ENCODE measurements at places on chromosomes 6 and 20.

GRCh38 chr6:80439721-80440470 lies 333.4 kb downstream of the BCKDHB start:
- H3K4me1 ChIP-seq = peaks cover 9% of the 10 kb centered on the region
- no peak for DNase-seq
- H3K4me3 ChIP-seq = no peak overlapping the region
- H3K27me3 ChIP-seq = no peaks in the 10 kb centered on the region
- no peak overlapping the region for H3K27ac ChIP-seq
- no peaks in the 10 kb centered on the region for H3K36me3 ChIP-seq

DNA sequence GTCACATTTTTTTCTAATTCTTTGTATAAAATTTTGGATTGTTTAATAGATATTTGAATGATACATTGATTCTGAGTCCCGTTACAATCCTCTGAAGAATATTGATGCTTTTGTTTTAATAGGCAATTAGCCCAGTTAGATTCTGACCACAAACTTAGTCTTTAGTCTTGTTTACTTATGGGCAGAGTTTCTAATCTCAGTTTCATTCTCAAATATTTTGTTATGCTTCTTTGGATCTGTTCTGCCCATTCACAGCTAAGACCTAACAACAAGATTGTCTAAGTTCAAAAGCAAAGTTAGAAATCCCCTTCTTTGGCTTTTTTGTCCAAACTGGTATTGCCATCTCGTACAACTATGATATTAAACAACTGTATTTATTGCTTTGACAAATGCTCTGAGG lies 58.0 kb downstream of the TBXT start:
- no peaks in the 10 kb centered on the region for H3K36me3 ChIP-seq
- H3K4me3 ChIP-seq = no peak overlapping the region
- no peak for DNase-seq

GRCh38 chr20:48463096-48463720 lies 364.6 kb downstream of the PREX1 start:
- peaks cover 7% of the 10 kb centered on the region for H3K4me1 ChIP-seq
- H3K27me3 ChIP-seq = no peaks in the 10 kb centered on the region
- H3K27ac ChIP-seq = no peak overlapping the region
- no peaks in the 10 kb centered on the region for H3K36me3 ChIP-seq
- DNase-seq = no peak
- H3K4me3 ChIP-seq = no peak overlapping the region

DNA sequence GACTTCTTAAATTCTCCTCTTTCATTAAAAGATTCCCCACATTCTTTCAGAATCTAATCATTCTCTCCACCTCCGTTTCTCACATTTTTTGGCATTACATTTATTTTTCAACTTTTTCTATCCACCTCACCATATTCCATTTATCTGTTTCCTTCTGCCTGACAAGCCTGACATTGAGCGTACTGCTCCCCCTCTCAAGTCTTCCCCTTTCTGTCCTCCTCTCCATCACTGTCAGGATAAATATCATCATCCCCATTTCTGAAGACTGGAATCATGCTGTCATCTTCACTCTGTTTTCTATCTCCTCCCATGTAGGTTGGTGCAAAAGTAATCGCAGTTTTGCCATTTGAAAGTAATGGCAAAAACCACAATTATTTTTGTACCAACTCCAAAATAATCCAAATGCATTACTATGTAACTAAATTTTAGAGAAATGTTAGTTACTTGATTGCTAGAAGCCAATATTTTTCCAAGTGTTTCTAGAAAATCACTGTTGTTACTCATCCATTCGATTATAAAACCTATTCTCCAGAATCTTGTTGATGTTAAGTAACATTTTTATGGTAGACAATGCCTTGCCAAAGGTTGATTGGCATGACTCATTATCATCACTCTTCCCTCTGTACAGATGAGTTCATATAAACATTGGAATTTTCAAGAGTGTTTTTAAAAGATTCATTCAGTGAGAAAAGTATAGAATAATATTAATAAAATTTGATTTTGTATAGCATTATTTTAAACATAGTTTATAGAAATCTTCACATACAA lies 292.3 kb upstream of the RNF217 start:
- DNase-seq = no peak
- no peaks in the 10 kb centered on the region for H3K4me1 ChIP-seq
- H3K36me3 ChIP-seq = no peaks in the 10 kb centered on the region

DNA sequence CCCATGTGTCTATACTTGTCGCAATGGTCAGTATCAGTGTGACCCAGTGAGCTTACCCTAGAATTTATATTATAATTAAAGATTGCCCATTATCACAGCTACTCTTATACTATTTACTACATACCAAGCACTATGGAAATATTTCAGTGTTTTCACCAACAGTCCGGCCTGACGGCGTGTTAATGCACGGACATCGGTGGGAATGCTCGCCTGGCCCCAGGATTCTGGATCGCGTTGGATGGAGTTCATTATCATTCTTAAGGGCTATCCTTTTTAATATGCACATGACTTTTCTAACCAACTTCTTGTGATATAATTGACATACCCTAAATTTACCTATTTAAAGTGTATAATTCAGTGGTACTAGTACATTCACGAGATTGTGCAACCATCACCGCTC lies 51.8 kb upstream of the AFDN start:
- DNase-seq = no peak
- H3K36me3 ChIP-seq = no peaks in the 10 kb centered on the region
- H3K27ac ChIP-seq = no peak overlapping the region
- peaks cover 13% of the 10 kb centered on the region for H3K4me1 ChIP-seq

DNA sequence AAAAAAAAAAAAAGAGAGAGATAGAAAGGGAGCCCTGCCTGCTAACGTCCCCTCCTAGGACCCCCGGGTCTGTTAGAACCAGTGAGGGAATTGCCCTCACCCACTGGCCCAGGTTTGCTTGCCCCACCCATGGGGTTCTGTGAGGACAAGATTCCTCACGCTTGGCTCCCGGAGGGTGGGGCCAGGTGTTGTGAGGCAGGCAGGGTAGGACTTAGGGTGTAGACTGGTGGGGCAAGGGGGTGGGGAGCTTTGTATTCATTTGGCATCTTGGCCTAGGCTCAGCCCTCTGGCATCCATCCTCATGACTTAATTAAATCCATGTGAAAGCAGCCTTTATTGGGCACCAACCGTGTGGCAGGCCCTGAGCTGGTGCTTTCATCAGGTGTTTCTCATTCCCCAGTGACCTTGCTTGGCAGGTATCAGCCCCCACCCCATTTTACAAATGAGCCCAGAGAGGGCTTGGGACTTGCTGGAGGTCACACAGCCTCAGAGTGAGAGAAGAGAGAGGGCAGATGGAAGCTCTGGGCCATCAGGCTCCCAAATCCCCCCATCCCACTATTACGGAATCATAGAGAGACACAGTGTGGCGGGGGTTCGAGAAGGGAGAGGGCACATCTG lies 19.0 kb downstream of the RAB44 start:
- H3K36me3 ChIP-seq = no peaks in the 10 kb centered on the region
- no peak overlapping the region for H3K27ac ChIP-seq
- H3K27me3 ChIP-seq = no peaks in the 10 kb centered on the region
- DNase-seq = no peak
- H3K4me3 ChIP-seq = no peak overlapping the region

- no peak for DNase-seq
- peak overlapping the region; percentile 77 for H3K4me3 ChIP-seq
- peak overlapping the region; percentile 91 for H3K27ac ChIP-seq
- no peaks in the 10 kb centered on the region for H3K36me3 ChIP-seq
- 0 out of 2 replicates have a peak, but pooled peaks cover 3% of the 10 kb centered on the region for H3K4me1 ChIP-seq
- no peaks in the 10 kb centered on the region for H3K27me3 ChIP-seq
Measured at GRCh38 chr6:89637960-89638319, 607 bp downstream of the LYRM2 start.

- H3K36me3 ChIP-seq = no peaks in the 10 kb centered on the region
- H3K4me1 ChIP-seq = no peaks in the 10 kb centered on the region
- H3K27me3 ChIP-seq = no peaks in the 10 kb centered on the region
- DNase-seq = no peak
Measured at GRCh38 chr6:157343732-157344131, 20.4 kb upstream of the TMEM242 start.

DNA sequence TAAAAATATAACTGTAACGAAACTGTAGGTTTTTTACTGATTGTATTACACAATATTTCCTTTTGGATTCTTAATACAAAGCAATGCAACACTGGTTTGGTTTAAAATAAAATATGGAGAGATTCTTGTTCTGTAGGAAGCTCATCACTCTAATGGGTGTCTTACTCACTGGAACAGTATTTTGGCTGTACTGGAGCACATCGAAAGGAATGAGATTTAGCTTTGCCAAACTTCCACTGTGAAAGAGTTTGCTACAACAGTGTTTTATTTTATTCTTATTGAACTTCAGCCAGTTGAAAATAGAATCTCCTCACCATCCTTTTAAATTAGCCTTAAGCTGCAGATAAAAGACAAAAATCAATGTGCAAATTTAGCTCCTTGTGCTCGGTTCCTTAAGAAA lies 230.7 kb upstream of the QKI start:
- H3K27me3 ChIP-seq = no peaks in the 10 kb centered on the region
- H3K27ac ChIP-seq = no peak overlapping the region
- H3K4me1 ChIP-seq = peaks cover 6% of the 10 kb centered on the region
- H3K4me3 ChIP-seq = no peak overlapping the region
- no peak for DNase-seq

DNA sequence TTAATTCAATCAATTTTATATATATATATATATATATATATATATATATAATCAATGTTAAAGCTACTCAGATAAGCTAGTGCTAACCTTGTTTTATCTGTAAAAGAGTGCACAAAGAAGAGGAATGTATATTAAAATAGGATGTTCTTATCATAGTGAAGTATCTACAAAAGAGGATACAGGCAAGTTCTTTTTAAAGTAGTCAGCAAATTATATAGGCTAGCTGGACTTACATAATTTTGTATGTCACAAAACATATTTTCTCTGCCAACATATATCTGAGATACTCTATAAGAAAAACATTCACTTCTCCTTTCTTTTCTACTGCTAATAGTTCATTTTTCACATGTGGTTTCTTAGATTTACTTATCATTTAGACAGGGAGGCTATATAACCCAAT lies 39.9 kb downstream of the KHDRBS2 start:
- DNase-seq = no peak
- no peaks in the 10 kb centered on the region for H3K27me3 ChIP-seq
- H3K36me3 ChIP-seq = no peaks in the 10 kb centered on the region
- H3K4me3 ChIP-seq = no peak overlapping the region
- no peaks in the 10 kb centered on the region for H3K4me1 ChIP-seq

DNA sequence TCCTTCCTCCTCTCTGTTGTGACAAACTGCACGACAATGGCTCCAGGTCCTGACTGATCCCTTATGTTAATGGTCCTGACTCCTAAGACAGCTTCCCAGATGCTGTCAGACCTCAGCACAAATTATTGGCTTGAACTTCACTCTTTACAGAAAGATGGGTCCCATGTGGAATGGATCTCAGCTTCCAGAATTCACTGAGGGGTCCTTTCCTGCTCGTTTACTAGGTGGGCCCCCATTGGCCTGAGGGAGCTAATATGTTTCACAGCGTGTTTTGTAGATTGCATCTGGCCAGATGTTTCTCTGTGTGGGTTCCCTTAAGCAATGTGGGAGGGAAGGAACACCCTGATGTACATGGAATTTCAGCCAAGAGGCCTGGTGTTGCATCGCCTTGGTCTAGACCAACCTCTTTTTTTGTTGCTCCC lies 826.6 kb downstream of the MAFB start:
- H3K27ac ChIP-seq = no peak overlapping the region
- H3K4me3 ChIP-seq = no peak overlapping the region
- H3K36me3 ChIP-seq = no peaks in the 10 kb centered on the region
- no peak for DNase-seq

DNA sequence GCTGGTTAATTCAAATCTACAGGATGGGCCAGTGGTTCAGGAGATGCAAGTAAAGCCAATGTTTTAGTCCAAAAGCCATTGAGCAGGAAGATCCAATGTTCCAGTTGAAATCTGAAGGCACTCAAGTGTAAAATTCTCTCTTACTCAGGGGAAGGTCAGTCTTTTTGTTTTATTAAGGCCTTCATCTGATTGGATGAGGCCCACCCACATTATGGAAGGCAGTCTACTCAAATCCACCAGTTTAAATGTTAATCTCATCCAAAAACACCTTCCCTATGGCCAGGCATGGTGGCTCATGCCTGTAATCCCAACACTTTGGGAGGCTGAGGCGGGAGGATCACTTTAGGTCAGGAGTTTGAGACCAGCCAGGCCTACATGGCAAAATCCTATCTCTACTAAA lies 31.3 kb upstream of the BEND6 start:
- no peak for DNase-seq
- H3K4me3 ChIP-seq = no peak overlapping the region
- H3K27me3 ChIP-seq = no peaks in the 10 kb centered on the region
- no peak overlapping the region for H3K27ac ChIP-seq

GRCh38 chr6:103908898-103909297 lies 950.8 kb downstream of the HACE1 start:
- no peaks in the 10 kb centered on the region for H3K27me3 ChIP-seq
- DNase-seq = no peak
- no peak overlapping the region for H3K27ac ChIP-seq
- no peaks in the 10 kb centered on the region for H3K36me3 ChIP-seq
- no peak overlapping the region for H3K4me3 ChIP-seq

DNA sequence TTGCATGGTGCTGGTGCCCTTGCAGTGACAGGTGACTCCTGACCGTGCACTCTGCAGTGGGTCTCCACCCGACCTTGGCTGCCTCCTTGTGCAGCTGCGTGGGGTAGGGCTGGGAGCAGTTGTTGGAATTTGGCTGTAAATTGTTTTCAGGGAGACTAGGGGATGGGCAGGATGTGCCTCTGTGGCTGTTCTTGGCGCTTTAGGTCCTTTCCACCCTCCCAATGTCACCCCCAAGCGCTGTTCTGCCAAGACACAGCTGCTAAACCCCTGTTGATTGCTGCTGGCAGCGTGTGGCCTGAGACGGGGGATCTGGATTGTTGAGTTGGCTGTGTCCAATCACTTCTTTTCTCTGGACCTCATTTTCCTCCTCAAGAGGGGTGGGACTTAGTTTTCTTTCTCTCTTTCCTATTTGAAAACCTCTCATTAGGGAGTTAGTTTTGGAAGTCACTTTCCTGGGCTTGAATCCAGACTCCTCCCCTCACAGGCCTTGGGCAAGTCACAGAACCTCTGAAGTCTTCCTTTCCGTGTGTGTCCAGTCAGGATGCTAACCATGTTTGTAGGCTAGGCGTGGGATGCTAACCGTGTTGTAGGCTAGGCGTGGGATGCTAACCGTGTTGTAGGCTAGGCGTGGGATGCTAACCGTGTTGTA lies 8.5 kb downstream of the IGF2R start:
- H3K36me3 ChIP-seq = no peaks in the 10 kb centered on the region
- DNase-seq = no peak
- no peak overlapping the region for H3K27ac ChIP-seq

- no peak overlapping the region for H3K4me3 ChIP-seq
- peaks cover 5% of the 10 kb centered on the region for H3K4me1 ChIP-seq
- H3K27me3 ChIP-seq = no peaks in the 10 kb centered on the region
- no peak overlapping the region for H3K27ac ChIP-seq
- DNase-seq = no peak
- H3K36me3 ChIP-seq = no peaks in the 10 kb centered on the region
Measured at GRCh38 chr6:112288475-112288874, 34.1 kb upstream of the LAMA4 start.

Measured in Caco-2 (cell line).